ENCODE measurements at places on chromosomes 4 and X.

DNA sequence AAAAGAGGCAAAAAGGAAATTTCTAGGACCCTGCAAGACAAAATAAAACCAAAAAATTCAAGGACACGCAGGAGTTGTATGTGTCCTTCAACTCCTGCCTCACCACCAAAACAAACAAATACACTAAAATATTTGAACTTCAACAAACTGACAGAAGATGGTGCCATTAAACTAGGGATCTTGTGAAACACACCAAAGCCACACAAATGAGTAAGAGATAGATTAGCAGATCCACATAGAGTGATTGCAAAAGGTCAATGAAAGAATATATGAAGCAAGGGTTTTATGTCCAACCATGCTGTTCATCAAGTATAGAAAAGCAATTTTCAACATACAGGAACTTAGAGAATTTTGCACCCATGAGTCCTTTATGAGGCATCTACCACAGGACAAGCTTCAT is 40.1 kb upstream of the SCML1 start:
- no peak for DNase-seq

GRCh38 chrX:129145385-129145784 is 377.9 kb downstream of the SMARCA1 start:
- no peak for DNase-seq

GRCh38 chrX:16903274-16904022 is 33.3 kb upstream of the RBBP7 start:
- DNase-seq: no peak

- DNase-seq: no peak
Measured at GRCh38 chrX:150566734-150567182, 1.7 kb upstream of the MTM1 start.

DNA sequence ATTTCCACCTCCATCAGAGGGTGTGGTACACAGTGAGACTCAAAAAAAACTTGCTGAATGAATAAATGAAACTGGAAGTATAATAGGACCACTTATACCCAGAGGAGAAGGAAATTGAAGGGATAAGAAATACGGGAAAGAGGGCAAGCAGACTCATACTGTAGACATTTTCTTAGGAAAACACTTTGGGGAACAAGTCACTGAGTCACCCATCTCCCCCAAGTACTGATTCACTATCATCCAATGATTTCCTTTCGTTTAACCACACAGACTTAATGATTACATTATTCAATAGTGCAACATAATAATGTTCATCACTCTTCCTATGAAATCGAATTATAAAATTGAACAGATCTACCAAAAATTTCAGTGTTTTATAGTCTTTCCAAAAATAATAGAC is 97.1 kb downstream of the LDB2 start:
- no peak for DNase-seq

GRCh38 chr4:39825090-39825489 is 127.2 kb downstream of the UBE2K start:
- no peak for DNase-seq

DNA sequence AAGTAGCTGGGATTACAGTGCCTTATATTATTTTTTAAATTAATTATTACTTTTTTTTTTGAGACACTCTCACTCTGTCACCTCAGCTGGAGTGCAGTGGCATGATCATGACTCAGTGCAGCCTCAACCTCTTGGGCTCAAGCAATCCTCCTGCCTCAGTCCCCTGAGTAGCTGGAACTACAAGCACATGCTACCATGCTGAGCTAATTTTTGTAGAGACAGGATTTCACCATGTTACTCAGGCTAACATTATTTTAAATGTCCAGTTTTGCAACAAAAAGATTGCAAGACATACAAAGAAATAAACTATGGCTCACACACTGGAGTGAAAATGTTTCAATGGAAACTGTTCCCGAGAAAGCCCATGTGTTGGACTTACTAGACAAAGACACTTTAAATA is 59.2 kb downstream of the MND1 start:
- no peak for DNase-seq

Data from CD4-positive, alpha-beta T cell treated with Interferon gamma for 1 hour (primary cell).